Natural killer cell (primary cell): ENCODE measurements at places on chromosomes 7 and 10. TPM values are rescaled to one million over a fixed set of nuclear protein-coding genes. Genes with fewer than 3 reads are reported as not detected.

DNA sequence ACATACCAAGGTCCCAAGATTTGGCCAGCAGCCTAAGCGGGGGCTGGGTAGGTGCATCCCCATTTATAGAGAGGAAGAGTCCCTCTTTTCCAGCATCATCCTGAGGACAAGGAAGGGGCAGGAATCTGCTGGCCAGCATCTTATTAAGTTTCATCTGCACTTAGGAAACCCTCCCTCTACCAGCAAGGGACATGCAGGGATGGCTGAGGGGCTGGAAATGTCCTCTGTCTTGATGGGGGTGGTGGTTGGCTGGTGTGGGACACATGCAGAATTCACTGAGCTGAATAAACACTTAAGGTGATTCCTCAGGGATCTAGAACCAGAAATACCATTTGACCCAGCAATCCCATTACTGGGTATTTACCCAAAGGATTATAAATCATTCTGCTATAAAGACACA lies 42.1 kb downstream of the NOD1 start:
- no peak for DNase-seq

- no peak for DNase-seq
These were observed 71.4 kb downstream of the FGFR2 start for GRCh38 chr10:121526801-121527221.

MYL7 gene
- not detected for total RNA-seq

DNA sequence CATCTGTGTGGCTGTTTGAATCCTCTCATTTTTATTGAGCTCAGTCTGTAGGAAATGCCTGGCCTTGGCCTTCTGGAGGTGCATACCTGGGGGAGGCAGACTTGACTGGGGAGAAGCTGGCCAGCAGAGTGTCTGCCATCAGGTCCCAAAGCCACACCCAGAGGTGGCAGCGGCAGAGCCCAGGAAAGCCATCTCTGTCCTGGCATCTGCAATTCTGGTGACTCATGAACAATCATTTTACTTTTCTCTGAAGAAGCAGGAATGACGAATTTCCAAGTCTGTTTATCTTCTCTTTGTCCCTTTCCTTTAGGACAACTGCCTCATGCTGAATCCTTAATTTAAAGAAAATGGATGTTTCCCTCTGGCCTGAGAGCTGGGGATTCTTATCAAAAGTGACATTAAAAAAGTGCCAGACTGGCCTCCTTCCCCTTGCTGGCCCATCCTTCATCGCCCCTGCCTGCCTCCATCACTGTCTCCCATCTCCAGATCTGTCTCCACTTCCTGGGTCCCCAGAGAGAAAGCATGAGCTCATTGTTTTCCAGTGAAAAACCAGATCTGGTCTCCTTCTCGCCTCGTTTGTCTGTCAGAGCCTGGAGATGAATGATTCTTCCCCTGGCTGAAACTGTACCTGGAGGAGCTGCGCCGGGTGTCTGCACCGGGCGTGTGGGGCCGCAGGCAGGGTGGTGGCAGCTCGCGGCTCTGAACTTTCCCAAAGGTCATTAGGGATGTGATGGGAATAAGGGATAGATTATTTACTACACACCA lies 124.5 kb downstream of the TMEM178B start:
- DNase-seq, result no peak

ITPRID1 gene
- total RNA-seq, result not detected

GRCh38 chr10:115525141-115525540 lies 432.0 kb downstream of the ATRNL1 start:
- DNase-seq, result no peak

DNA sequence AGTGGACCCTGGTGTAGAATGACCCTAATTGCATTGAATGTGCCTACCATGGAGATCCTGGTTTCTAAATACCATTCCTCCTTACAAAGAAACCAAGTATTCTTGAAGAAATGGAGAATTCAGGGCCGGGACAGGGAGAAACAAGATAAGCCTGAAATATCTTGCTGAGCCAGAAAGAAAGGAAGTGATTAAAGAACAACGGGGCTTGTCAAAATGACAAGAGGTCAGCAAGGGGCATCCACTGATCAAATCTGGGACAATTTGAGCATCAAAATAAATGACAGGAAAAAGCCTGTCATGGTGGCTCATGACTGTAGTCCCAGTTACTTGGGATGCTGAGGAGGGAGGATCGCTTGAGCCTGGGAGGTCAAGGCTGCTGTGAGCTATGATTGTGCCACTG lies 8.1 kb downstream of the ABHD11 start:
- no peak for DNase-seq

GRCh38 chr10:63173468-63174232 lies 40.5 kb downstream of the NRBF2 start:
- DNase-seq, result no peak

ELFN1 gene
- not detected for total RNA-seq

- no peak for DNase-seq
These were observed 55.6 kb upstream of the PNLIP start for GRCh38 chr10:116490028-116490662.

MPP7 gene
- 11.5 TPM for total RNA-seq

OR6V1 gene
- total RNA-seq, result not detected

DNA sequence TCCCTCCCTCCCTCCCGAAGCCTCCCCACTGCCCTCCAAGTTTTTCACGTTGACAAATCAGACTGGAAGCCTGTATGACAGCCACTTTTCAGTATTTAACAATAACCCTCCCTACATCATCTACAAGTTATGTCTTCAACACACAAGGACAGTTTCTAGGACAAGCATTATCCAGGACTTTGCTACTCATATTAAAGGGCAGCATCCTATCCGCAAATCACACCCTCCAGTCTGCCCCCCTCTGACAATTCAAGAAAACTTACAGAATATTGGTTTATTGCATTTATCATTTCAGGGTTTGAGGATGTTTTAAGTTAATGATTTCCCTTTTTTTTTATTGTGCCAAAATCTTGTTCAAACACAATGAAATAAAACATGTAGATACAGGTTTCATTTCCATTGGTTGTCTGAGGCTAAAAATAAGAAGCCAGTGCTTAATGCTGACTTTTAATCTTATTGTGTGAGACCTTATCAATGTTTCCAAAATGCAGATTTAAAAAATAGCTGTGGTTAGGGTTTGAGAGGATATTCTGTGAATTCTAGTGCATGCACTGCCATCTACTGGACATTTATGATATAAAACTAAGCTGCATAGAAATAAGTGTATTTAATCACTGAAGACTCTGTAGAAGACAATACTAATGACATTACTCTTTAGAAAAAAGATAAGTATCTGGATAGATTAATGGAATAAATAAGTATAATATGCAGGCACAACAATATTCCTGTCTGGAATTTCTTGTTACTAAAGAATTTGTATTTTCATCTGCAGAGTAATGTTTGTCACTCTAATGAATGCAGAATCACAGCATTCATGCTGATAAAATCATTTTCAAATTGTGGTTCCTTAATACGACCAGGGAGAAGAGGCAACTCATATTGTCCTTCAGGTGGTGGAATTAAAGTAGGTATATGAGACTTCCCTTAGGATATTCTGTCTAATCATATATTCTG lies 64.1 kb downstream of the CAV1 start:
- DNase-seq, result no peak

DNA sequence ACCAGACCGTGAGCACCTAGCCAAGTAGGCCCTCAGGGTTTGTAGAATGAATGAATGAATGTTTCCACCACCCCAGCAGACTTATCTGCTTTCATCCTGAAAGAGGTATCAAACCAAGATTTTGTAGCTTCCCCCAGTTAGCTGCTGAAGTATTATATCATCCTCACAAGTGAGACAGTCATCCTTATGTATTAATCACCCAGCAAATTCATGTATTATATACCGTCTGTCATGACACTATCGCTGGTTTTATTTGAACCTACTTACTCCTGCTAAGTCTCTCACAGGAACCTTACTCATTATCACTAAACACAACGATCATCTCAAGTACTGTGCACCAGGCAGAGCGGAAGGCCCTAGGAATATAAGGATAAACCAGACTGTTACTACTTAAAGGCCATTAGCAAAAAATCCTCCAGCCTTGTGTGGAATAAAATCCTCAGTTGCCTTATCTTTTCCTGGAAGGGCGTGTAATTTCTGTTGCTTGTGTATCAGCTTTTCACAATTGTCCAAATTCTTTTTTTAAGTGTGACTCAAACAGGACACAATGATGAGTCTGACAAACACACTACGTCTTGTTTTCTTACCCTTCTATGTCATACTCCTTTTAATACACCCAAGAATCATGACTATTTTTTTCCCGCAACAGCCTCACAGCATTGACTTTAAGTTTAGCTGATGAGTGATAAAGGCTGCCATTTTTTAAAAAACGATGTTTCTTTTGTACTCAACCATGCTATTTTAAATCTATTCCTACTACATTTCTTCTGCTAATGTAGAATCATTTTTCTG lies 176.1 kb upstream of the KLF14 start:
- no peak for DNase-seq

DNA sequence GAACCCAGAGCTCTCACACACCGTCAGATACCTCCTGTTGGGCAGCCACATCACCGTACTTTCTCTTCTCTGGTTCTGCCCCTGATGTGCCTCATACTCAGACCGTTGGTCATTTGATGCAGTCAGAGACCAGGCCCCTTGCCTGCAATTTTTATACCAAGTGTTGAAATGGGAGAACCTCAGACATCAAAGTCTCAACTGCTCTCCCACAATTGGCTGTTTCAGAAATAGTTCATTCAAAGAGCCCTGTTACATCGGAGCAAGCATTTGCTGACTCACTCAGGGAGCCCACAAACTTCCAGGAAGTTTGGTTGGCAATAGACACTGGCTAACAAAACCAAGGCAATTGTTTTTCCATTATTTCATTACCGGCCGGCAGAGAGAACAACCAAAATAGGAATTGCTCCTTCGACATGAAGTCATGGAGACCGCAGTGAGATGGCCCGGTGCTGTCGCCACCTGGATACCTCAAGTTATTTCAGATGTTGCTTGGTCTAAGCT lies 33.5 kb upstream of the ADAM12 start:
- DNase-seq, result no peak

BHLHA15 gene
- not detected for total RNA-seq

GRCh38 chr7:45082831-45083331 lies 5.9 kb downstream of the NACAD start:
- no peak for DNase-seq
